ENCODE measurements at places on chromosomes 6 and 20.

- no peak for DNase-seq
Measured at GRCh38 chr6:31128093-31128676, 7.9 kb upstream of the CDSN start.

GRCh38 chr20:40607927-40608326 is 81.1 kb downstream of the MAFB start:
- no peak for DNase-seq

DNA sequence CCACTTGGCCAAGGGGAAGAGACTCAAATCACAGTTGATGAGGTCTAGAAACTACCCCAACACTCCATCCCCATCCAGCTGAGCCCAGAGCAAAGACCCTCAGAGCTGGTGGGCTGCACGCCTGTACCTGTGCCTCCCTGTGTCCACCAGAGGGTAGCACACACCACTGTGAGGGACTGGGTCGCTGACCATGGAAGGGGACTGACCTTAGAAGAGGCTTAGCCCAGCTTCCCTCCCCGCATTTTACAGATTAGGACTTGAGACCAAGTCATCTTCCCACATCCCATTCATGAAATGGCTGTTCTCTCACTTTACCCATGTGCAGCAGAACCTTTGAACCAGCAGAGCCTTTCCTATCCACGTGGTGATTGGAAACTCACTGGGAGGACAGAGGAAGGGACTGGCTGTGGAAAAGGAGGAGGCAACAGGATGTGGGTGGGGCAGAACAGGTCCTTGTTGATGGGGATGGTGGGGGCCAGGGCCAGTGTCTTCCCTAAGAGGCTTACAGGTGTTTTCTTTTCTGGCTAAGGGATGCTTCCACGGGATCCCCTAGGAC is 44.3 kb downstream of the CPXM1 start:
- DNase-seq: no peak

DNA sequence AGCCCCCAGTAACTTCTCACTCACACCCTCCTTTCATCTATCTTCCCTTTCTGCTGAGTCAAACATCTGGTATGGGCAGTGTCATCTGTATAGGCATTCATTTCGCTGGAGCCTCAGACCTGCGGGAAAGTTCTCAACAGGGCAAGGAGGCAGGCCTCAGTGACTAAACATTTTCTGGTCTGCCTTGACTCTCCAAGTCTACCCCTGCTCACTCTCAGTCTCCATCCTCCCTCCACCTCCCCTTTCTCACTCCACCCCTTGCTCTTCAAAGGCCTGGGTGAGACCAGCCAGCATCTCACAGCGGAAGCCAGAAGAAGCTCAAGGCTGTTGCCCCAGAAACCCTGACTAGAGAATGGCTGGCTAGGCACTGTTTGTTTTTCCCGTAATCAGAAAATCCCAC is 105.0 kb upstream of the BEND6 start:
- no peak for DNase-seq

GRCh38 chr6:39818695-39819094 is 26.5 kb downstream of the DAAM2 start:
- no peak for DNase-seq

- DNase-seq: no peak
Measured at GRCh38 chr20:33917831-33918525, 75.7 kb upstream of the RALY start.

DNA sequence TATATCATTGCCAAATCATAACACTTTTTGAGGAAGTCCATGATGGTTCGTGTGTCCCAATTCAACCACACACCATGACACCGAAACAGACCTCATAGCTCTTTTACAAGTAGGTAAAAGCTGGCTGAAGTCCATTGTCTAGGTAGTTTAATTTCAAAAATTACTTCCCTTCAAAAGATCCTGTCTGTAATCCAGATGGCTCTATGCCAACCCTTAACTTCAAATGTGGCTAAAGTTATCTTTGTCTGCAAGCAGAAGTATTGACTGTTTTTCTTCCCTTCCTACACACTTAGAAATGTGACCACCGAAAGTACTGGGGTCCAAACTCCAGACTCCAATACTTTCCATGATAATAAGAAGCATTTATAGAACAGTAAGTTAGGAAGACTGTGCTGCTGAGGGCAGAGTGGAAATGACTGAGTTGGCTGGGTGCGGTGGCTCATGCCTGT is 8.3 kb upstream of the TIAM2 start:
- DNase-seq: no peak

DNA sequence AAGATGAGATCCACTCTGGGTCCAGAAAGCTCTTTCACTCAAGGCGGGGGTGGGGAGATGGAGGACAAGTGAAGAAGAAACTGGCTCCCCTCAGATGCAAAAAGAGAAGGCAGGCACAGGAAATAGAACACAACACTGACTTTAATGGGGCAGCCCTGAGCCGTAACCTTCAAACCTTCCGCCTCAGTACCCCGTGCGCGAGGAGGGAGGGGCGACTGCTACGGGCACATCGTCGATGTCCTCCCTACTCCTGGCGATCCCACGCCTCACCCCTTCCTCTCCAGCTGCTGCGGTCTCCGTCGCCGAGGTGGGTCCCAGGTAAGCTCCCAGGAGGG is 3.9 kb downstream of the SPEF1 start:
- DNase-seq: no peak

DNA sequence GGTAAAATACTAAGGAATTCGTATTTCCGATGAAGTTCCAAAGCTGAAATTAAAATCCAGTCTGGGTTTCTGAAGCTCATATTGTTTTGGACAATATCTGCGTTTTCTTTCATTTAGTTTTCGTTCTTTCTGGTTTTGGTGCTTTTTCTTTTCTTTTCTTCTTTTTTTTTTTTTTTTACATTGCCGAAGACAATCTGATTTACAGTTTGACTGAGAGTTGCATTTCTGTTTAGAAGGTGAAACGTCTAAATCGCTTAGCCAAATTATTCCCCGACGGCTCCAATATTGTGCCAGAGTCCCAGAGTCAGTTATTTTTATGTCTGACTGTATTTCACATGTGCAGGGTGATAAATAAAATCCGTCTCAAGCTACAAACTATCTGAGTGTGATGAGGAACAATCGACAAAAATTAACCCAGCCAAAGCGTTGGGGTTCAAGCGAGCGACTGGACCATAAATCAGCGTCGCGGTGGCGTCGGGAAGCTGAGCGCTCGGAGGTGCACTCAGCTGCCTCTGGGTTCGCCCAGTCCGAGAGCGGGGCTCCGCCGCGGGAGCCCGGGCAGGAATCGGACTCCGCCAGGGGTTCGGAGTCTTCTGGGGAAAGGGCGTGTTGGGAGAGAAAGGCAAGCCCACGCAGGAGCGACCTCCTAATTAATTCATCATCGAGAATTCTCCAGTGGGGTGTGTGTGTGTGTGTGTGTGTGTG is 8.2 kb upstream of the TBX18 start:
- DNase-seq: no peak

- DNase-seq: no peak
Measured at GRCh38 chr20:63265891-63266515, 6.6 kb upstream of the ARFGAP1 start.

GRCh38 chr6:160349020-160349441 is 853 bp downstream of the SLC22A3 start:
- DNase-seq: no peak

All from SK-N-MC (cell line).